ACHN (cell line): ENCODE measurements at places on chromosomes 6 and 20.
A peak's percentile ranks its signal among the peaks of the same experiment; 100 is the strongest.

DNA sequence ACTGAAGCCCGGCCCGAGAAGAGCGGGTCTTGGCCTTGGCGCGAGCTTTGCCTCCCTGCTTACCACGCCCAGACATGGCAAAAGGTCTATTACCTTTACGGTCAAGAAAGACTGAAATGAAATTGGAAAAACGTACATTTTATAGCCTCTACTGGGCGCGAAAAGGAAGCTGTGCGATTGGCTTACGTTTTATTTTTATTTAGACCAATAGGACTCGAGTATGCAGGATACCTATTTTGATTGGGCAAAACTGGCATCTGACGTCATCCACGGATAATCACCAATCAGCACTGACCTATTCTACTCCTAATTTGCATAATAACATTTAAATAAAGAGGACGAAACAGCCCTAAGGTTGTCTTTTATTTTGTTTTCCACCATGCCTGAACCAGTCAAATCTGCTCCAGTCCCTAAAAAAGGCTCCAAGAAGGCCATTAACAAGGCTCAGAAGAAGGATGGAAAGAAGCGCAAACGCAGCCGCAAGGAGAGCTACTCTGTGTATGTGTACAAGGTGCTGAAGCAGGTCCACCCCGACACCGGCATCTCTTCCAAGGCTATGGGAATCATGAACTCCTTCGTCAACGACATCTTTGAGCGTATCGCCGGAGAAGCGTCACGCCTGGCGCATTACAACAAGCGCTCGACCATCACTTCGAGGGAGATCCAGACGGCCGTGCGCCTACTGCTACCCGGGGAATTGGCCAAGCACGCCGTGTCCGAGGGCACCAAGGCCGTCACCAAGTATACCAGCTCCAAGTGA, 97.4 kb downstream of the OR2B2 start:
- DNase-seq = peak; percentile 88

GRCh38 chr6:166718516-166718915, 91.5 kb upstream of the RPS6KA2 start:
- no peak for DNase-seq

DNA sequence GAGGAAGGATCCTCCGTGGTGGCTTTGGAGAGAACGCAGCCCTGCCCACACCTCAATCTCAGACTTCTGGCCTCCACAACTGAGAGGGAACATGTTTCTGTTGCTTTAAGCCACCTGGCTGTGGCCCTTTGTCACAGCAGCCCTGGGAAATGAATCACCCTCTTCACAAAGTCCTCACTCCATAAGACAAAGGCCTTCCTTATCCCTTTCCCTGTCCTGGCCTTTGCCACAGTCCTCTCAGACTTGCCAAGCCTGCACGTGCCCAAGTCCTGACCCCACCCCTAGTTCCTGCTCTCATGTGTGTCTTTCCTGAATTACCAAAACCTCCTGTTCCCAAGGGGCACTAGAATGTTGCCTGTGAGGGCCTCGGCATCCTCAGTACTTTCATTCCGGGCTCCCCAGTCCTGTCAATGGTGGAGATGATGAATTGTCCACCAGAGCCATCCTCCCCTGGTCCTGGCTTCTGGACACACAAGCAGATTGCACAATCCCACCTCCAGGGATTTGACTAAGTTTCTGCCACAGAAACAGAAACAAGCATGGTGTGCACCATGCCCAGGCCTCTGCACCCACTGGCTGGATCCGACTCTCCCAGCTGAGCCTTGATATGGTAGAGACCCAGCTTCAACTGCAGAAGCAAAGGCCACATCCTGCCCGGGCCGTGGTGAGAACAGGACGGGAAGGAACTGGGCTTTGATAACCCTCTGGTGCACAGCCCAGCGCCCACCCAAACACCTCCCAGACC, 232.6 kb upstream of the PDE10A start:
- DNase-seq = no peak

- no peak for DNase-seq
Observed at GRCh38 chr6:170438861-170439260, 114.2 kb downstream of the PSMB1 start.

DNA sequence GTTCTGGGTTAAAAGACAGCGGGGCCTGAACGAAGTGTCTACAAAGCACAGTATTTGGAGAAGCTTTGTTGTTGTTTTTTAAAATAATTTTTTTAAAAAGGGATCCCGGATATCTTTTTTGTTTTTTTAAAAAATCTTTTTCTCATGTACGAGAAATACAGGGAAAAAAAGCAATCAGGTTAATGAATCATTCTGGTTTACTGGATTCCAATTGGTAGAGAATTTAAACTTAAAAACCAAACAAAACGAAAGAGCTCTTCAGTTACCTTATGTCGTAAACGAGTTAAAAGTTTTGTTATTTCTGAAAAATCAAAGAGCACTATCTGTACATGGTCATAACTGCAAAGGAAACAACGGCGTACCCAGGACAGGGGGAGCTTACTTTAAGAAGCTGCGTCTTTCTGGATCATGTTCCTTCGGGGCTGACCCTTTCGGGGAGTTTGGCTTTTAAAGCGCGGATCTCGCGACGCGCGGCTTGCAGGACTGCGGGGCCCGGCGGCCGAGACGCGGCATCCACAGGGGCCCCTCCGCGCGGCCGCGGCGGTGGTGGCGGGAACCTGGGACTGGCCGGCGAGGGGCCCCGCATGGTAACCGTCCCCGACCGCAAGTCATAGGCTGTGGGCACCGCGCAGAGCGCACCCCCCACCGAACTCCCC, 927 bp downstream of the IL20RA start:
- DNase-seq = peak; percentile 30

- no peak for DNase-seq
Observed at GRCh38 chr20:34569598-34569997, 11.1 kb downstream of the MAP1LC3A start.

- no peak for DNase-seq
Observed at GRCh38 chr6:87093199-87093598, 1.7 kb downstream of the CGA start.

DNA sequence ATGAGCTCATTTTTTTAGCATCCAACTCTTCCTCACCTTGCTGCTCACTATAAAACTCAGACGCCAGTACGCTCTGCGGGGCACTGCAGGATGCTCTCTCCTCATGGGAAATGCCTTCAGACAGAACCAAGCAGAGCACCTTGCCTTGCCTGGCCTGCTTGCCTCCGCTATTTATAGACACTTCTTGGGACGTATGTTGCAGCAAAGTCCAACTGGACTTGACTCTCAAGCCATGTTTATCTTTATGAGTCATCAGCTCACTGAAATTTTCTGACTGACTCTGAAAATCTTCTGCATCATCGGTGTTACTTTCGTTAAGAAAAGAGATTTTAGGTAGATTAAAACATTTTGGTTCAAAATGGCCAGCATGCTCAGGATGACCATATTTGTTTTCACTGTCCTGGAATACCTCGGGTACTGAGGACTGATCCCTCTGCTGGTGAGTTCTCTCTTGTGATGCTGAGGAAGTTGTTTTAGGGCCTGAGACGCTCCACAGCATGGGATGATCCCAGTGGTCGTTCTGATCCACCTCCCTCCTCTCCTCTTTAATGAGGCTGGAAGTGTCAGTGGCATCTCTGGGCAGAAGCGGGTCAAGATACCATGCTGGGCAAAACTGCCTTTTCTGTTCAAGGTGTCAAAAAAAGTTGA, 204.5 kb downstream of the KIF16B start:
- no peak for DNase-seq

DNA sequence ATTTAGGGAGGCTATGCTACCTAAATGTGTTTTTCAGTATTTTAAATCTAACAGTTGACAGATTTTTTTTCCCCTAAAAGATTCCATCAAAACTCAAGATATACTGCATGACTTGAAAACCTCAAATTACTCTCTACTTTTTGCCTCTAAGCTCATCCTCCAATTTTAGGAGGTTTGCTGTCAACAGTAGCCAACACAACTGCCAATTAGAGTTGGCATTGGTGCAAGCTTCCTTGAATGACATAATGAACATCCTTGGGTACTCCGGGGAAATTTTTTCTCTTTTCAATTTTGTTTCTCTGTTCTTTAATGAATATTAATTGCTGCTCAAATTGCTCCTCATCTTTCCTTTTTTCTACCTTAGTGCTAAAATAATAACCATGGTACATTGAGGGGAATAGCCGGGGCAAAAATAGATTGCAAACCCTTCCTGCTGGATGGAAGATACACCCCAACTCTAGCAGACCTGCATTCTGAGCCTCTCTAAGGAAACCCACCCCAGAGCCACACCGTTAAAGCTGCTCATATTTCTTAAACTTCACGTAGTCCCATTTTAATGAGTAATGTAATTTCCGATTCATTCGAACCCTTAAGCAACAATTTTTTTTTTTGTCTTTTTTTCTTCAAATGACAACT, 34.3 kb downstream of the SLC22A23 start:
- DNase-seq = no peak

DNA sequence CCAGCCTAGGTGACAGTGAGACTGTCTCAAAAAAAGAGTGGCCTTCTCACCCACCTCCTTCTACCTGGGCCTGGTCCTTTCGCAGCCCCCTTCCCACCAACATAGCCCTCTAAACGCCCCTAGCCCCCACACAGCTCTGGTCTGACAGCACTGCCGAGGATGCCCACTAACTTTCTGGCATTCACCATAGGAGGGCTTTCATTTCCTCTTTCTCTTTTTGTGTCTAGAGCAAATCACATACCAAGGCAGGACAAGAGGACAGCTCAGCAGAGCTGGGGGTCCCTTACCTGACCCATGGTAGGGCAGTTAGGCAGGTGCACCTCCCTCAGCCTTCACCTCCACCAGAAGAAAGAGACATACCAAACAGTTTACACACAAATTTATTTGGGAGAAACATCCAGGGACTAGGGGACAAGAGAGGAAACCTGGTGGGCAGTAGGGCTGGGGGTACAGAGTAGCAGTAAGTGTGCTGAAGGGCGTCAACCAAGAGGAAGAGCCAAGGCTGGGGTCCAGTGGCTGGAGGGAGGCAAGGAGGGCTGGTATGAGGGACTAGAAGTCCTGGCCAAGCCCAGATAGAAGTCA, 4.5 kb downstream of the LY6G5C start:
- DNase-seq = no peak

- DNase-seq = peak; percentile 19
Observed at GRCh38 chr6:88492824-88493223, 326.7 kb upstream of the CNR1 start.

GRCh38 chr6:109103942-109104341, 8.6 kb downstream of the CEP57L1 start:
- DNase-seq = no peak

GRCh38 chr6:26311385-26312095, 53.5 kb upstream of the BTN3A2 start:
- DNase-seq = peak; percentile 72

GRCh38 chr6:7269816-7270215, 43.2 kb downstream of the SSR1 start:
- DNase-seq = no peak

DNA sequence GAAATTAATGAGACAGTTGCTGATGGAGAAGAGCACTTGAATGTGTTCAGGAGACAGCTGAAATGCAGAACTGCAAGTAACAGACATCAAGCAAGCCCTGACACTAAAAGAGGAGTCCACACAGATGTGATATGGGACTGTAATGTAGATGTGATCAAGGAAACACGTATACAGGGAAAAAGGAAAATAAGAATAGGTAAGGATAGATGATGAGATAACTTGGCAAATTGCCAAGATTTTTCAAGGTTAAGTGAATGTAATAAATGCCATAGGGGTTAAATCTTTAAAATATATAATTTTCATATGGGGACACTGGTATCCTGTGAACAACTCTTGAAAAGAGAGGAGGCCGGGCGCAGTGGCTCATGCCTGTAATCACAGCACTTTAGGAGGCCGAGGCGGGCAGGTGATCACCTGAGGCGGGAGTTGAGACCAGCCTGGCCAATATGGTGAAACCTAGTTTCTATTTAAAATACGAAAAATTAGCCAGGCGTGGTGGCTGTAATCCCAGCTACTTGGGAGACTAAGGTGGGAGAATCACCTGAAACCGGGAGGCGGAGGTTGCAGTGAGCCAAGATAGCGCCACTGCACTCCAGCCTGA, 7.2 kb upstream of the SNX14 start:
- DNase-seq = no peak
